ENCODE measurements at places on chromosomes 1 and 21. TPM values are rescaled to one million over a fixed set of nuclear protein-coding genes. Genes with fewer than 3 reads are reported as not detected.

ST6GALNAC5 gene
- 10.8 TPM for total RNA-seq

IPO13 gene
- total RNA-seq: 29.2 TPM

OR2G3 gene
- total RNA-seq: not detected

KDF1 gene
- 11.0 TPM for total RNA-seq

ITGB2 gene
- total RNA-seq: 9.1 TPM

C1QA gene
- 0.82 TPM for total RNA-seq

MATN1 gene
- not detected for total RNA-seq

IFNAR2 gene
- total RNA-seq: 16.4 TPM

GOLT1A gene
- total RNA-seq: 5.0 TPM

CLDN17 gene
- not detected for total RNA-seq

INAVA gene
- 292 TPM for total RNA-seq

CD1B gene
- total RNA-seq: not detected

TCP10L gene
- total RNA-seq: 1.1 TPM

OR2AK2 gene
- not detected for total RNA-seq

MAN1C1 gene
- 4.3 TPM for total RNA-seq

ETNK2 gene
- 29.5 TPM for total RNA-seq
